ENCODE measurements at places on chromosomes 7 and 10. TPM values are rescaled to one million over a fixed set of nuclear protein-coding genes. Genes with fewer than 3 reads are reported as not detected.

The LRIT1 gene
- total RNA-seq = not detected

The ARHGEF5 gene
- total RNA-seq = 3.5 TPM

The HYAL4 gene
- total RNA-seq = 0.11 TPM

The ITPRID1 gene
- total RNA-seq = not detected

The HOXA6 gene
- total RNA-seq = 20.5 TPM
